ENCODE measurements at places on chromosomes 4 and X.
A peak's percentile ranks its signal among the peaks of the same experiment; 100 is the strongest.

- peak; percentile 39 for DNase-seq
Observed at GRCh38 chr4:146661367-146661766, 22.7 kb downstream of the POU4F2 start.

GRCh38 chr4:6402566-6403399 lies 69.6 kb downstream of the PPP2R2C start:
- no peak for DNase-seq

DNA sequence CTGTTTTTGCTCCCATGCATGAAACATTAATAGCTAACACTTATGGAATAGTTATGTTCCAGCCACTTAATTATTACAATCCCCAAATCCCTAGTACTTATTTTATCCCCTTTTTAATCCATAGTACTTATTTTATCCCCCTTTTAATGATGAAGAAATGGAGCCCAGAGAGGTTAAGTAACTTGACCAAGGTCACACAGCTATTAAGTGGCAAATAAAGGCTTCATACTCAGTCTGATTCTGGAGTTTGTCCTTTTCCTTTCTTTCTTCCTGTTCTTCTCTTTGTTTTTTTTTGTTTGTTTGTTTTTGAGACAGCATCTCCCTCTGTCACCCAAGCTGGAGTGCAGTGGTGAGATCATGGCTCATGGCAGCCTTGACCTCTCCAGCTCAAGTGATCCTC lies 2.2 kb downstream of the NKAP start:
- no peak for DNase-seq

- no peak for DNase-seq
Observed at GRCh38 chr4:16593386-16593785, 305.1 kb downstream of the LDB2 start.

All from NCI-H1105 (cell line).